Skeletal muscle cell (primary cell): ENCODE measurements at places on chromosomes 12 and 14.

GRCh38 chr12:42760550-42760949 is 171.0 kb upstream of the PRICKLE1 start:
- DNase-seq: no peak

- DNase-seq: no peak
These were observed 658.7 kb upstream of the SEL1L start for GRCh38 chr14:82192387-82192786.

DNA sequence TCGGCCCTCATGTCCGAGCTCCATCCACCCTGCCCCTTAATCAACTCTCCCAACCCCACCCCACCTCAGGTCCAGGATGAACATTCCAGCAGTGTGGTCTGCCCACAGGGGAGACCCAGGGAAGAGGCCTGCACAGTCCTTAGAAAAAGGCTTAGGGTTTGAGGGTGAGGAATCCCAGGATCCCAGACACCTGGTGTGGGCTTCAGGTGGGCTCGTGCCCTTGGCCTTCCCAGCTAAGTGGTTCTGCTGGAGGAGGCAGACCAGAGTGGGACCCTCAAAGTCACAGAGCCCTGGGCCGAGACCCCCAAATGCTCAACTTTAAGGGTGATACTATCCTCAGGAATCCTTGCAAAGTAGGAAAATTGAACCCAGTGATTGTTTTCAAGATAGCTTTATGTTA is 25.4 kb upstream of the PPP2R5C start:
- DNase-seq: no peak

GRCh38 chr14:30656190-30656632 is 34.1 kb downstream of the SCFD1 start:
- DNase-seq: no peak

DNA sequence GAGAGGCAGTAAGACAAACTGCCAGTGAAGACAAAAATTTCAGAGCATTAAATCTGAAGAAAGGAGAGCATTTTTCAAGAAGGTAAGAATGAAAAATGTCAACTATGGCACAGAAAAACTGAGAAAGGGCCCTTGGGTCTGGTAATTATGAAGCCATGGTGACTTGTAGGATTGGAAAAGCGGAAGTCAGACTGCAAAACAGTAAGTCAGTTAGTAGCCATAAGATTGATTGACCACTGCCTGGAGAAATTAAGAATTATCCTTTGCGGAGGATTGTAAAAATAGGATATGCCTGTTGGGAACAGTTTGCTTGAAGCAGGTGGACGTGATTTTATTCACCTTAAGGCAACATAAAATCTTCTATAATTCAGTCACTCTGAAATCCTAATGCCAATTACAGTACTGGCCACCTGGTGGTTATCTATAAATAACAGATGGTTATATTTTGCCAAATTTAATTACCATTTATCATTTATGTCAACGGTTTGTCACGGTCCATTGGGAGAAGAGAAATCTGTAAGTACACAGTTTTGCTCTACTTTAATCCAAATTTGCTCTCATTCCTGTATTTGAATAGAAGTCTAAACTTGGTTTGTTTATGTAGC is 127.1 kb upstream of the CNTN1 start:
- DNase-seq: no peak

GRCh38 chr14:37466003-37466622 is 128.9 kb downstream of the FOXA1 start:
- no peak for DNase-seq

- no peak for DNase-seq
These were observed 32.4 kb downstream of the FLVCR2 start for GRCh38 chr14:75610834-75611233.

DNA sequence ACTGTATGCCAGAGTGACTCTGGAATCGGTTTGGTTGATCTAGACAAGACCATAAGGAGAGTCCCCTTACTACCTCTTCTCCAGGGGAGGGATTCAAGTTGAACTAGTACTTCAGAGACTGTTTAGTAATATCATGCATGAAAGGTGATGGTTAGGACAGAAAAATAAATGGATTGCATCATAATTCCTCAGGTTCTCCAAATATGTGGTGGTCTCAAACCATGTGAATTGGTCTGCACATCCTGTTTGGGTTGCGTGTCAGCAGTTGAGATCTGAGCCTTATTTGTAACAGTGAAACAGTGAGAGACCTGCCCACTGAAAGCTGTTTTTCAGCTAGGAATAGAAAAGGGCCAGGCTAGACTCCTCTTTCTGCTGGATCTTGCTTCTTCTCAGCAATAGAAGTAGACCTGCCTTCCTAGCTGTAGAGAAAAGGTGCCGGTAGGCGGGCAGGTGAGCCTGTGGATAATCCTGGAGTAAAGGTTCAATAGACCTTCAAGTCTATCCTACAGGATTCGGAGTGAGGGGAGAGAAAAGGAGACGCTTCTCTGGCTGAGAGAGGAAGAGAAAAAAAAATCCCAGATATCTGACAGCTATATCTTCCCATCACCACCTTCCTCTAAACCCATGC is 258.5 kb upstream of the E2F7 start:
- no peak for DNase-seq

- DNase-seq: no peak
These were observed 94.7 kb downstream of the CCDC92 start for GRCh38 chr12:123877968-123878367.

DNA sequence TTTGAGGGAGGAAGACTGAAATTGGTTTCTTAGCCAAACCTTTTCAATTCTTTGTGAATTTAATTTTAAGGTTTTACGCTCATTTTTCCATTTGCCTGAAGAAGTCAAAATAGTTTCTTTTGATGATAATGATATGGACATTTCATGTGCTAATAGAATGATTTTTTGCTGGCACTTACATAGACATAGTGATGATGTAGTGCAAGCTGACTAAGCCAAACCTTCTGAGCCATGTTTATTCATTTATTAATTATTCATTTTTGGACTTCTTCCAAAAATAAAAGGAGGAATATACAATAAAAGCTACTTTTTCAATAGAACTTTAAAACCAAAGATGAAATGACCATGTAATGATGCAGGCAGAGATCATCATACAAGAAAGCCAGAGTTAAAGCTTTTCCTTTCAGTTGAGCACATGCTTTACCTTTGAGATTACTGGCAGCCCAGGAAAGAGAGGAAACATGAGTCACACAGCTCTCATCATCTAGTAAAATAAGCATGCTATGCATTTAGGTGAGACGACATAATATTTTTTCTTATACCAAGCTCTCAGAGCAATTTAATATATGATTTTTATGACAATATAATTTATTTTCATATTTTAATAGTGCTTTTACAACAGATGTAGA is 24.8 kb downstream of the KCNA1 start:
- no peak for DNase-seq

GRCh38 chr14:58426670-58427280 is 556 bp downstream of the TIMM9 start:
- DNase-seq: peak; percentile 21

DNA sequence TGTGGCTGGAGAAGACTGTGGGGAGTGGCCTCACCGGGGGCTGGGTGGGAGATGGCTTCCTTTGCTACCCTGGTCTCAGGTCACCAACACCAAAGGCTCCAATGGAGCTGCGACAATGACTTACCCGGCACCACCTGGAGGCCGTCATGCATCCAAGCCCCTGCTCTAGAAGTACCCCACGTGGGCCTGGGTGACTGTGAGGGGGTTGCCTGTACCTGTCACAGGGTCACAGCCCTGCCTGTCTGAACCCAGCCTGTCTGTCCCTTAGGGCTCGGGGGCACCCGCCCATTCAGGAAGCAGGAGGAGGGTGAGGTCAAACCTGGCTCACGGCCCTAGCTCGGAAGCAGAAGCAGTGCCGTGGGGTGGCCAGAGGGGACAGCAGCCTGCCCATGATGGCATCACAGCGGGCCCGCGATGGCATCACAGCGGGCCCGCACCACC is 18.9 kb downstream of the ABCB9 start:
- DNase-seq: no peak

DNA sequence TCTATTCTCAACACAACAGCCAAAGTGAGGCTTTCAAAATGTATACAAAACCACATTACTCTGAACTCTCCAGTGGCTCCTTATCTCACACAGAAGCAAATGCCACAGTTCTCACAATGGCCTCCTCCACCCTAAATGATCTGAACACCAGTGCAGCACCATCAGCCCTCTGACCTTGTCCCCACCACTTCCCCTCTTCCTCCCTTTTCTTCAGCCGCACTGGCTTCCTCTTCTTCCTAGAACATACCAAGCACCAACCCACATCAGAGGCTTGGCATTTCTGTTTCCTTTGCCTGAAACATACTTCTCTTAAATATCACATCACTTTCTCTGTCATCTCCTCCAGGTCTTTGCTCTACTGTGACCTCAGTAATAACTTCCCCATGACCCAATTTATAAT is 66.3 kb downstream of the GPR135 start:
- DNase-seq: no peak

DNA sequence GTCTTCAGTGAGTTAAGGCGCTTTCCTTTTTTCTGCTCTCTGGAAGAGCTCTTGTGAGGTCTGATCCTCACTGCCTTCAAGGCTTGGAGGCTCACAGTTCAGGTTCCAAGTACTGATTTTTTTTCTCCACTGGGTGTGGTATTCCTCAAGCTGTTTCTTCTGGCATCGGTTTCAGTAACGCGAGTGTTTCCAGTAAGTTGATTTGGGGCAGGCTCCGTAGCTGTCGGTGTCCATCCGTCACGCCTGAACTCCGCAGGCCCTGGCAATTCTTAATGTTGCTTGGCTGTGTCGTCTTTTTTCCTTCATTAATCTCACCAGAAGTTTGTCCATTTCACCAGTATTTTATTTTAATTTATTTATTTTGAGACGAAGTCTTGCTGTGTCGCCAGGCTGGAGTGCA is 30.6 kb downstream of the LRCOL1 start:
- DNase-seq: no peak

DNA sequence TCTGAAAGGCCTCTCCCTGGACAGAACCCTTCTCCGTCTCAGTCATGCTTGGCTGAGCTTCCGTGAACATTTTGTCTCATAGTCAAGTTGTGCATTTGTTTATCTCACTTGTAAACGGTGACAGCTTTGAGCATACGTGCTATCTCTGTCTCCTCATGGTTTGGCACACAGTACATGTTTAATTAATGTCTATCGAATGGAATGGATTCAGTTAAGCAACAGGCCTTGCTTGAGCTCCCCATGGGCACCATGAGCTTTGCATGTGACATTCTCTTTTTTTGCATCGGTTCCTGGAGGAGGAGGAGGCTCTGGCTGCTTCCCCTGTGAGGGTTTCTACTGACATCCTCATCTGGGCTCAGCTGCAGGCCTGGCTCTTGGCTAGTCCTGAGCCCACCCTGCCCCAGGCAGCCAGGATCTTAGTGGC is 80.0 kb downstream of the PRIMA1 start:
- no peak for DNase-seq

GRCh38 chr12:18595412-18595811 is 142.4 kb downstream of the PLCZ1 start:
- no peak for DNase-seq

DNA sequence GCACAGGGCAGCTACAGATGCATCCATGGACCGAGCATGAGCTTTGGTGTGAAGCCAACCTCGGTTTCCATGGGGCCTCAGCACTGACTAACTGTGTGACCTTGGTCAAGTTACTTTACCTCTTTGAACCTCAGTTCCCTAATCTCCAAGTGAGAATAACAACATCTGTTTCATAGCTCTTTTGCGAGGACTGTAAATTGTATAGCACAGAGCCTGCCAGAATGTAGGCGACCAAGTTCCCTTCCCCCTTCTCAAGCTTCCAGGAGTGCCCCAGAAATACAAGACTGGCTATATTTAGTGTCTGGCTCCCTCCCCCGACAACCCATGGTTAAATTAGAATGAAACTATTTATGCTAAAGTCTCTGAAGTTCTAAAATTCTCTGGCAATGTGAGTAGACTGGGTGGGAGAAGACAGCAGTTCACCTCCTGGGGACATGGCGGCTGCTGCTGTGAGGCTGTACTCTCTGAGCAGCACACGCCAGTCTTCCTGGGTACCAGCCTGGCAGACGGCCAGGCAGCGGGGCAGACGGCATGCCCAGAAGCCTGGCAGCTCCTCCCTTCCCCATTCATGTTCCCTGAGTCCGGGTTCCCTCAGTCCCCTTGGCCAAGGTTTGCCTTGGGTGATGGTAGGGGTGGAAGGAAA is 22.0 kb upstream of the TMED10 start:
- DNase-seq: no peak

DNA sequence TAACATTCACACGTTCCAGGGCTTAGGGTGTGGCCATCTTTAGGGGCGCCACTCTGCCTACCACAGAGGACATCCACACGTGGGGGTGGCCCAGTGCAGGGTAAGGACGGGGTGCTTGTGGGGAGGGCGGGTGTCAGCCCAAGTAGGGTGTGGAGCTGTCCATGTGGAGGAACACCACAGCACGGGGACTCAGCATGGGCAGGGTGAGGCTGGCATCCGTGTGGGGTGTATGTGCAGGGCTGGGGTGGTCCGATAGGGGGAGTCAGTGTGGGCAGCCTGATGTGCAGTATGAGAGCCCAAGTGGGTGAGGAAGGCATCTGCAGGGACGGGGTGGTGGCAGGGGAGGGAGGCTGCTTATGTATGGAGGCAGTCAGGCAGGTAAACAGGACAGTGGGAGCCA is 17.7 kb downstream of the PSMC1 start:
- DNase-seq: no peak

GRCh38 chr12:13288937-13289652 is 92.6 kb downstream of the EMP1 start:
- DNase-seq: no peak

GRCh38 chr12:119915894-119916510 is 38.9 kb upstream of the CIT start:
- no peak for DNase-seq

- DNase-seq: no peak
These were observed 25.5 kb downstream of the MVK start for GRCh38 chr12:109599087-109599486.

DNA sequence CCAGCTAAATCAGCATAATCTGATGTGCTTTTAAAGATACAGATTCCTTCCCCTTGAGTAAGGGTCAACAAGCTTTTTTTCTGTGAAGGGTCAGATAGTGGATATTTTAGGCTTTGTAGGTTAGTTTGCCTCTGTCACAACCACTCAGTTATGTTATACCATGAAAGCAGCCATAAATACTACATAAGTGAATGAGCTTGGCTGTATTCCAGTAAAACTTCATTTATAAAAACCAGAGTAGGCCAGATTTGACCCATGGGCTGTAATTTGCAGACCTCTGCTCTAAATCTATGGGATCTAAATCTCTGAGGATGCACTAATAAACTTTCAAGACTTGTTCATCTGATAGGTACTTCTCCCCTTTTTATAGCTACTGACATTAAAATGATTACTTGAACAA is 47.7 kb downstream of the LEMD3 start:
- DNase-seq: no peak

DNA sequence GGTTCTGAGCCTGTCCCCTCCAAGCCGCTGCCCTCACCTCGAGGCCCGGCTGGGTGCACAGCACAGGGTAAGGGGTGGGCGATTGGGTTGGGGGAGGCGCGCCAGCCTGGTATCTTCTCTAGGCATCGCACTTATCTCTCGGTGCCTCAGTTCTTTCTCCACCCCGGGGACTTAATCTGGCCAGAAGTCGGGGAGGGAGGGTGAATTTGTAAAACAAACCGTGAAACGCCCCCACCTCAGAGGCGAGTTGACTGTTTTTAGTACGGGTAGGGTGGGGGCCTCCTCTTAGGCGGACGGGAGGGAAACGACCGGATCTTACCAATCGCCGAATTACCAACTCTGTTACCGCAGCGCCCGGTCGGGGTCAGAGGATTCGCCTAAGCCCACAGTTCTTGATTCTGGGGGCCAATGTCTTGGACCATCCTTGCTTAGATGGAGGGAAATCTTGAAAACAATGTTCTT is 1.4 kb upstream of the TBX3 start:
- DNase-seq: no peak

GRCh38 chr12:118456741-118457140 is 80.4 kb downstream of the SUDS3 start:
- DNase-seq: no peak

- DNase-seq: no peak
These were observed 76.6 kb downstream of the TUNAR start for GRCh38 chr14:95953111-95953724.
